GM12878 (cell line): ENCODE measurements at places on chromosomes 7 and 10.

GRCh38 chr7:25361863-25362262, 133.6 kb upstream of the NPVF start:
- no peak for DNase-seq

GRCh38 chr10:126061526-126061925, 165.2 kb downstream of the FANK1 start:
- no peak for DNase-seq

GRCh38 chr10:24685958-24686540, 37.6 kb downstream of the ARHGAP21 start:
- no peak for DNase-seq

- no peak for DNase-seq
Observed at GRCh38 chr7:44390701-44391100, 65.3 kb upstream of the CAMK2B start.

DNA sequence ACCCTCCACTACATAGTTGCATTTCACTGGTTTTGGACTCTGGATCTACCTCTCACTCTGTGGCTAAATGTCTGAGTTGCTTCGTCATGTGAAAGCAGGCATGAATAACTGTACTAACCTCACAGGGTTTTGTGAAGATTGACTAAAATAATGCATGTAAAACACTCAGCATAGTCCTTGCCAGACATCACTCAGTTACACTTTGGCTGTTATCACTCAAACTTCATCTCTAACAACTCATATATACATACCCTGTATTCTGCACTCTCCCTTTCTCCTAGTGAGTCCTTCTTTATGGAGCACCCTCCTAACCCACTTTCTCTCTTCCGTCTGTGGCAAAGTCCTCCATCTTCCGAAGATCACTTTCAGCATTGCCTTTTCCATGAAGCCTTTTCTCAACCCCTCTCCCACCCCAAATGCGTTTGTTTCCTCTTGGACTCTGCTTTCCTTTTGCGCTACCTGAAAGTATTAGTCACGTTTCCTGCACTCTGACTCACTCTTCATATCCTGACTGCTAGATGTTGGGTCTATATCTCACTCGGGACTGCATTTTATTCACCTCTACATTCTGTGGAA, 72.6 kb downstream of the OSBPL3 start:
- peak; percentile 44 for DNase-seq
